Stimulated activated CD4-positive, alpha-beta T cell treated with anti-CD3 and anti-CD28 coated beads, Interleukin-15, amount 100 ng/mL, for 1 hour (primary cell): ENCODE measurements at places on chromosomes 7 and 10.

- no peak for DNase-seq
Measured at GRCh38 chr7:45682358-45682735, 108.2 kb downstream of the ADCY1 start.

GRCh38 chr7:73779517-73779916, 9.4 kb upstream of the CLDN3 start:
- no peak for DNase-seq

DNA sequence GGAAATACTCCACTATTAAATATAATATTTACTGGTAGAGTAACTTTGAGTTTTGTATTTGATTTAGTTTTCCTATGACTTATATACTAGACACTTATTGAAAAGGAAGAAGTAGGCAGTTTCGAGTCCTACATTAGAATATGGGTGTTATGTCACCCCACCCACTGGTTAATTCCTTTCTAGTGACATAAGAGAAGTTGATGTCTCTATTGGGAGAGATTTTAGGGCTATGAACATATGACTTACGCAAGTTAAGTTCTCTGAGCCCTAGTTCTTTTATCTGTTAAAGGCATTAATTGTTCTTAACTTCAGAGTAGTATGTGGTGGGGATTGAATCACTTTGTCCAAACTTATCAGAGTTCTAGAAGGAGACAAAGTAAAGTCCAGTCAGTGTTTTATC, 30.5 kb downstream of the CPED1 start:
- DNase-seq = no peak

GRCh38 chr10:128081222-128081621, 45.0 kb downstream of the MKI67 start:
- DNase-seq = no peak

GRCh38 chr10:7611909-7612308, 54.9 kb downstream of the ITIH5 start:
- no peak for DNase-seq

DNA sequence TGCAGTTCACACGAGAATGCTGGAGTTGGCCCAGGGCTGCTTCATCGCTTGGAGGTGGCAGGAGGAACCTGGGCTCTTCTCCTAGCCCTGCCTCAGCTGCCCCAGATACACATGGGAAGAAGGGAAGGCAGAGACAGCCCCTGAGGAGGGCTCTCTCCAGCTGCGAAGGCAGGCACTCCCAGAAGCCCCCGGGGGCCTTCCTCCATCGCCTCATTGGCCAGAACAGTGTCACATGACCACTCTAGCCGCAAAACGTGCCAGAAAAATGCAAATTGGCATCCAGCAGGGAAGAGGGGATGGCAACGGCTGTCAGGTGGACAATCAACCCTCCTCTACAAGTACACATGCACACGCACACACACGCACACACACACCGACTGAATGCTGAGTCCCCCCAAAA, 217.8 kb upstream of the FRMD4A start:
- DNase-seq = no peak

DNA sequence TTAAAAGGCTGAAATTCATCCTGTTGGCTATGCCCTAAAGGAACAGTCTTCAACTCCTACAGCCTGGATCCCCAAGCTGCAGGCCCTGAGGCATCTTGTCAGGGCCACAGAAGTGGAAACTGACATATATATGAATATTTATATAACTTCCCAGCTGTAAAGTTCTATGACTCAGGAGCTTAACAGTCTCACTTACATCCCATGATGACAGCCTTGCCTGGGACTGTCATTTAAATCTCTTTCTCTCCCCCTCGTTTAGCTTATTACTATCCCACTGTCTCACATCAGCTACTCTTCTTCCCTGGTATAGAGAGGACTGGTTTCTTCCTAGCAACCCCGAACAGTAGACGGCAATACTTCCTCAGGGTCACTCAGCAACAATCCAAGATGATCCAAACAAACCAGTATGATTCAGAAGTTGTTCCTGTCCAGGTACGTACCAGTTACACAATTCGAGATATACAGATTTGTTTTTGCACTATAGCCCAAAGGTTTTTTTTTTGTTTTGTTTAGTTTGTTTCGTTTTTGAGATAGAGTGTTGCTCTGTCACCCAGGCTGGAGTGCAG, 22.7 kb downstream of the KIAA1549 start:
- no peak for DNase-seq

GRCh38 chr7:41103331-41103730, 599.6 kb downstream of the INHBA start:
- no peak for DNase-seq

DNA sequence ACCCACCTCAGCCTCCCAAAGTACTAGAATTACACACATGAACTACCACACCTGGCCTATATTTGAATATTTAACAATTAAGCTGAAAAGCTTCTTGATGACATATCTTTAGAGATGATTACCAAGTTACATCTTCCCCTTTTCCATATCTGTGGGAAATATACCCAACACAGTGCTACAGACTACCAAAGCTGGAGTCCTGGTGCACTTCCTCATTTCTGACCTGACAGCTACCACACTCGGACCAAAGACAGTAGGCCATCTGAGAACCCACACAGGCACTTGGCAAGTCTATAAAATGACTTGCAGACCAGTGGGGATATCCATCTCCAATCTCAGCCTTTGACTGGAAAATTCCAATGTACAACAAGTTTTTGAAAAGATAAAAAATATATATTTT, 270.4 kb upstream of the KLF14 start:
- DNase-seq = no peak

- no peak for DNase-seq
Measured at GRCh38 chr10:48890888-48891850, 48.5 kb downstream of the LRRC18 start.

- DNase-seq = no peak
Measured at GRCh38 chr10:30047430-30047829, 12.0 kb downstream of the JCAD start.

DNA sequence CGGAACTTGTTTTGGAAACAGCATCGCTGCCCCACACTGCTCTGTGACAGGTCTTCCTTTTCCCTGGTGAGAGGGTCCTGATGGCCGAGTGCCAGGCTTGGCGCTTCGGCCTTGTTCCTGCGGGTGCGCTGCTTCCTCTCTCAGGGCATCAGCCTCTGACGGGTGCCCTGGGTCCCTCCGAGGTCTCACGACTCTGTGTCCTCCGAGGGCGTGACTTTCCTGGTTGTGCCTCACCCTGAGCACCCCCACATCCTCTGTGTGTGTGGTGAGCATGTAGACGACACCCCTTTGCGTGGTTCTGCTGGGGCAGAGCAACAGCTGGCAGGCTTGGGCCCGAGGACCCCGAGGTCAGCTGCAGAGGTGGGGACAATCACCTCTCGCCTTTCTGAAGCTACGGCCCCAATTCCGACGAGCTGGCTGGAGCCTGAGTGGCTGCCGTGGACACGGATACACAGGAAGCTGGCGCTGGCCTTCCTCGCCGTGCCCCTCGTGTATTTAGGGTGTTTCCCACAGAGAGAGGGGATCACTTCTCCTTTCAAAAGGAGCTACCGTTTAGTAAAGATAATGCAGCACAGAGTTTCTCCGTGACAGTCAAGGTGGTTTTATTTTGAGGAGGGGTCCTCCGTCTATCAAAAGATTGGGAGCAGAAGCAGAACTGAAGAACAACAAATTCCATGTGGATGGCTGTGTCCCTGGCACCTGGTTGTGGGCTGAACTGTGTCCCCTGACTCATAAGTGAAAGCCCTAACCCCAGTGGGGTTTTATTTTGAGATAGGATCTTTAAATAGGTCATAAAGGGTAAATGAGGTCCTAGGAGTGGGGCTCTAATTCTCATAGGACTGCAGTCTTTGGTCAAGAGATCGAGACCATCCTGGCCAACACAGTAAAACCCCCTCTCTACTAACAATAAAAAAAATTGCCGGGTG, 36.2 kb upstream of the PITRM1 start:
- DNase-seq = no peak

DNA sequence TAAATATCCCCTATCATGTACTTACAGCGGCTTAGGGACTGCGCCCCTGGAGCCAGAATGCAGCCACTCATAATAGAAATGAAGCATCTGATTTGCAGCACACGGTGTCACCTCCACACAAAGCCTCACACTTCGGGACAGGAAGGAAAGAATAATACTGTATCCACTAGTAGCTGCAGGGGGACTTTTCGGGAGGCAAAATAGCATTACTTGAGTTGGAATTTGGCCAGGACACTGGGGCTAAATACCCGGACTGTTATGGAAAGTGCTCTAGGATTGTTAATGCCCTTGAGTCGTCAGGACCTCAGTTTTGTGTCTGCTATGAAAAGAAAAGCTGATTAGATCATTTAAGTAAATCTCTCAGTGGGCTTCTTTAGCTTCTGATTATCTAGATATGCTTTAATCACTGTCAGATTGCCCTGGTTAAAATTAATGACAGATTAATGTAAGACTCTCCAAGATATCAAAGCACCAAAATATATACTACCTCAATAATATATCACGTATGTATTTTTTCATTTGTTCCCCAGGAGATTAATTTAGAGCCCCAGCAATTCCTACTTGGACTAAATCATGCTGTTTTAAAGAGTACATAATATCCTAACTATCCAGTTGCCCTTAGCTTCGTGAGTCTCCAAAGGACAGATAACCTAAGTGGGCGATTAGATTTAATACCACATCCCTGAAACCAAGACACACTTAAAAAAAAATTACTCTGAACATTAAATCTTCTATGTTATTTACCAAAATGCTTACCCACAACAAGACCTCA, 173.0 kb upstream of the NEBL start:
- DNase-seq = no peak

GRCh38 chr10:125840955-125841354, 17.6 kb downstream of the BCCIP start:
- no peak for DNase-seq

DNA sequence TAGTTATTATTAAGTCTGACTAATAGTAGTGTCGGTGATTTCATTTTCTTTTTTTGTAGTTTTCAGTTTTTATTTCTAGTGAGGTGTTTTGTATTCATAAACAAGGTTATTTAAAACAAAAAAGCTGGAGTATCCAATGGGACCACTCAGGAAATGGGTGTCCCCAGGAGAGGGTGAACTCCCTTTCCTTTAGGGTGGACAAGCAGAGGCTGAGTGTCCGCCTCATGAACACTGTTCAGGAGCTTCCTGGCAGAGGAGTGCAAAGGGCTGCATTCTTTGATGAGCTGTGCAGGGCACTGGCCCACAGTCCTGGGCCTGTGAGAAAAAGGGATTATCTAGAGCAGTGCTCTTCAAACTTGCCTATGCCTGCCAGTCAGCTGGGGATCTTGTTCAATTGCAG, 56.0 kb downstream of the ADAMTS14 start:
- no peak for DNase-seq

DNA sequence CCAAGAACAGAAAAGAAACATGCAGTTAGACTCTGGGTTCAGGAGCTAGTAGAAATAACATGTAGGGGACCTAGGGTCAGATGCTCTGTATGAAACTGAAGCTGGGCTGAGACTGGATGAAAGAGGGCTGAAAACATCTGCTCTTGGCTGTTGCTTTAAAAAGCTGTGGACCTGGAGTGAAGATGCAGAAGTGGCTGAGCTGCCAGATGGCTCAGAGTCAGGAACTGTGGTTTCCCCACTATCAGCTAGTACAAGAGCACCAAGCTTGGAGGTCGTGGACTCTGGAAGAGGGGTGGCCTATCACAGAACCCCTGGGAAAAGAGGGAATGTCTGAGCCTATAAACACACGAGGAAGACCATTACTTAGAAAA, 5.9 kb downstream of the ADK start:
- no peak for DNase-seq

GRCh38 chr7:50779427-50779826, 3.3 kb downstream of the GRB10 start:
- no peak for DNase-seq

GRCh38 chr7:25060487-25061055, 64.5 kb downstream of the CYCS start:
- no peak for DNase-seq

GRCh38 chr10:78813998-78814399, 254.8 kb upstream of the ZMIZ1 start:
- no peak for DNase-seq

- no peak for DNase-seq
Measured at GRCh38 chr7:111264111-111264868, 173.4 kb downstream of the LRRN3 start.

GRCh38 chr10:117694190-117694589, 151.6 kb downstream of the EMX2 start:
- no peak for DNase-seq

GRCh38 chr7:158475679-158476052, 112.0 kb downstream of the PTPRN2 start:
- no peak for DNase-seq

DNA sequence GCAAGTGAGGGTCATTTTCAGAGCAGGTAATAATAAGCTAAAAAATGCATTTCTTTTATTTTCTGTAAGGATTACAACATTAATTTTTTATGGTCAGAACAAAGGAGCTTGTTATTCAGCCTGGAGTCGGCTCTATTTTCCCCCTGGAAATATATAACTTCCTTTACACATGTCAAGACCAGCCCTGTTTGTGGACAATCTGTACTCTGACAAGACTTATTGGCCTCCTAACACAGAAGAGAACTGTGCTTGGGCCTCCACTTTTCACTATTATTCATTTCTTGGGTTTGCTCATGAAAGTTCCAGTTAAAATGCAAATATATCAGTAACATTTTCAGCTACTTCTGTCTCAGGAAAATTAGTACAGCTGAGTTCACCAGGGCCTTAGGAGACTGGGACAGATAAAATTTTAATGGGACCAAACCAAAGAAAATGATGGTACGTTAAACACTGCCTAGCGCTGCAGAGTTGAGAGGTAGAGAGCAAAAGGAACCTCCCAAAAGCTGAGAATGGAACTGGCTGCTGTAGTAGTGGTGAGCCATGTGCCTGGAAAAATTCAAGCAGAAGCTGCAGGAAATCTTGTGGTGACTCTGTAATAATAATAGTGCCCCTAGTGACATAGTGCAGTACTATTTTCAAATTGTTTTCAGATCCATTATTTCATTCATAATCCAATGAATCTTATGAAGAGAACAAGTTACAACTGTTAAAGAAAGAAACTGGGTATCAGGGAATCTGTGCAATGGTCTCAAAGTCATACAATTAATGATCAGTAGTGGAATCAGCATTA, 227.2 kb upstream of the KIAA1217 start:
- DNase-seq = no peak

GRCh38 chr7:36923943-36924436, 199.7 kb upstream of the AOAH start:
- no peak for DNase-seq

DNA sequence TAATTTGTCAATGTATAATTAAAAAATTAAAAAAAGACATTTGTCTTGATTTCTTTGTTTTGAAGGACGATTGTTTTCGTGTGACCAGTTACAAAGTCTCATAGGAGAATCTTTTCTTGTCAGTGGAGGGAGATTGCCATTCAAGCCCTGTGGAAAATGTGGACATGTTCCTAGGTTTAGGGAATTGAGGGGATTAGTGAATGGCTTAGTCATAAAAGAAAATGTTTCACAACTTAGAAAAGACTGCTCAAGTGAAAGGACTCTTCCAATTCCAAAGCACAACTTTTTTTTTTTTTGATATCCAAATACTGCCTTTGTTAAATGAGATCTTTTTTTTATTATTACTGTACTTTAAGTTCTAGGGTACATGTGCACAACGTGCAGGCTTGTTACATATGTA, 140.7 kb upstream of the HABP2 start:
- no peak for DNase-seq

DNA sequence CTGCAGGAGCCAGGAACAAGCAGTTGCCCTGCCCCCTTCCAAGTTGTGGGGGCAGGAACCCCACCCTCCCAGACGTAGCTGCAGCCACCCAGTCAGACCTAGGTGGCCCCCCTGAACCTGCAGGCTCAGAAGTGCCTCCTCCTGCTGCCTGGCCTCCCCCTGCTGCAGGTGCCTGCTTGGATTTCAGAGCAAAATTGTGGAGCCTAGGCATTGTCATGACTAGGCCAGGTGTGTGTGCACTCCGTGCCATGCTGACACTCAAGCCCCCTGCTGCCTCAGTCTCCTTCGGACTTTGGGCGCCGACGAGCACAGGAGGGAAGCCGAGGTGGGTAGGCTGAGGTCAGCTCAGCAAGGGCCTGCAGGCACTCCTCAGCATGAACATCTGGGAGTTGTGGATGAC, 733.9 kb upstream of the ZWINT start:
- no peak for DNase-seq
